ENCODE measurements at places on chromosomes 1 and 21.
A peak's percentile ranks its signal among the peaks of the same experiment; 100 is the strongest.

DNA sequence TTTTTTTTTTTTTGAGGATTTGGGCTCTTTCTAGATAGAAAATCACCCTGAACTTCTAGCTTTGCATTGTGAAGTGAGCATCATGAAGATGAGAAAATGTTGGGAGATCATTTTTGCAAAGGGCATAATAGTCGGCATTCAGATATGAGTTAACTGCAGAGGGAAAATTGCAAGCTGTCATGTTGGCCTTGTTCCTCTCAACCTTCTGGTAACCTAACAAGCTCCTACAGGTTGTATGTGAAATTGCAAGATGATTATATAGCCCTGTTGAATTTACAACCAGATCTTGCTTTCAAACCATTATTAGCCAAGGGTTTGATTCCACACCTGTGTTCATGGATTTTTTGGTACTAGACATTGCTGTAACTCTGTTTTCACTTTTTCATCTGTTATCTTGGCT, 2.2 kb downstream of the ELOA start:
- H3K4me3 ChIP-seq: peak overlapping the region; percentile 60
- peak overlapping the region; percentile 34 for H3K27ac ChIP-seq
- H3K36me3 ChIP-seq: peaks cover 23% of the 10 kb centered on the region
- DNase-seq: no peak

DNA sequence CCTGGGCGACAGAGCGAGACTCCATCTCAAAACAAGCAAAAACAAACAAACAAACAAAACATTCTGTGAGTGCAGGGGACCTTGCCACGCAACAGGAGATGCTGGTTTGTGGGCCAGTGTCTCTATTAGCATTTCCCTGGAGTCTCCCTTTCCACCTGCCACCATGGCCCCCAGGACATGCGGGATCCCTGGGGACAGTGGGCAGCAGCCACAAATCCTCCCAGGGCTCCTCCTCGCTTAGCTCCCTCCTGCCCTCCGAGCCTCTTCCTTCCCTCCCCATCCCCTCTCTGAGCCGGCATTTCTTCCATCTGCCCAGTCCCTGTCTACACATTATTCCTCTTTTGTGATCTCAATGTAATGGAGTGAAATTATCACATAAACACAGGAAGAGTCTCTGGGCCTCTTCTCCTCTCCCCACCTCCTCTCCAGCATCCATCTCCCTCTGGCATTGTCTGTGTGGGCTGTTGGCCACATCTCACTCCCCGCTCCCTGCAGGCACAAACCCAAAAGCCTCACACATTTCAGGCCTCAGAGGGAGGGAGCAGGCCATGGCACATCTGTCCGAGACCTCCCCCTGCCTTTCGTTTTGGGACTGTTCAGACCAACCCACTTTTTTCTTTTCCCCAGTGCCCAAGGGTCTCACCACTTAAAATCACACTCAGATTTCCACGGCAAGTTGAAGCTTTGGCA, 144.3 kb downstream of the MIS18A start:
- no peak for DNase-seq
- H3K27ac ChIP-seq: no peak overlapping the region
- H3K27me3 ChIP-seq: no peaks in the 10 kb centered on the region
- H3K4me1 ChIP-seq: no peaks in the 10 kb centered on the region
- H3K4me3 ChIP-seq: no peak overlapping the region
- H3K36me3 ChIP-seq: no peaks in the 10 kb centered on the region

DNA sequence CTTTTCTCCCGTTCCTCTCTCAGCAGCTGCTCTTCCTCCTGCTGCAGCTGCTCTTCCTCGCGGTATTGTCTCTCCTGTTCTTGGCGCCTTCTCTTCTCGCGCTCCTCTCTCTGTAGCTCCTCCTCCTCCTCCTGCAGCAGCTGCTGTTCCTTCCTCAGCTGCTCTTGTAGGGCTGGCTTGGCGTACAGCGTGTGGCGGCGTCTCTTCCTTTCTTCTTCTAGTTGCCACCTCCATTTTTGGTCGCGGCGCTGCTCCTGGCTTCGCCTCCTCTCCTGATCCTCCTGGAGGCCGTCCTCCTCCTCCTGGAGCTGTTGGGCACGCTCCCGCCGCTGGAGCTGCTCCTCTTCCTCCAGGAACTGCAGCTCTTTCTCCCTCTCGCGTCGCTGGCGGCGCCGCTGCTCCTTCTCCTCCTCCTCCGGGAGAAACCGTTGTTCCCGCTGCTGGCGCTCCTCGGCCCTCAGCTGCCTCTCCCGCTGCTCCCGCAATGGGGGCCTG, 4.8 kb downstream of the TCHH start:
- DNase-seq: peak; percentile 31
- H3K27me3 ChIP-seq: peaks cover 8% of the 10 kb centered on the region
- H3K4me1 ChIP-seq: peaks cover 7% of the 10 kb centered on the region
- H3K36me3 ChIP-seq: no peaks in the 10 kb centered on the region
- H3K4me3 ChIP-seq: no peak overlapping the region

DNA sequence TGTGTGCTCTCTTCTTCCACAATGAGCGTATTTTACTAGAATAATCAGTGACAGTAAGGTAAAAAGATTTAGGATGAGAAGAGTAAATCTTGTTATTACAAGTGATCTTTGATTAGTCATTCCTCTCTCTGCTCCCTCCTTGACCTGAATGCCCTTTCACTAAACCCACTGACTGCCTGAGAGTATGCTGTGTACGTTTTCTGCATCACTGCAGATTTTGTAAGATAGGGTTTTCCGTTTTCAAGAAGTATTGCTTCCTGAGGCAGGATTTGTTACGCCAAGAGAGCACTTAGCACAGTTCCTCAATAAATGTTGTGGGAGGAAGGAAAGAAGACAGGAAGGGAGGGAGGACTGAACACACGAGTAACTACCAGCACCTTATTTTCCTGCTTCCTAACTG, 7.7 kb upstream of the LAMB3 start:
- H3K36me3 ChIP-seq: peaks cover 4% of the 10 kb centered on the region
- peak; percentile 39 for DNase-seq
- H3K4me1 ChIP-seq: peaks cover 38% of the 10 kb centered on the region
- H3K4me3 ChIP-seq: no peak overlapping the region
- H3K27me3 ChIP-seq: peaks cover 3% of the 10 kb centered on the region

- no peak overlapping the region for H3K27ac ChIP-seq
- H3K27me3 ChIP-seq: peaks cover 7% of the 10 kb centered on the region
- no peak overlapping the region for H3K4me3 ChIP-seq
- H3K4me1 ChIP-seq: no peaks in the 10 kb centered on the region
- DNase-seq: no peak
Measured at GRCh38 chr1:175708787-175709186, 34.6 kb downstream of the TNR start.

- no peak overlapping the region for H3K4me3 ChIP-seq
- no peak for DNase-seq
- H3K36me3 ChIP-seq: no peaks in the 10 kb centered on the region
- no peaks in the 10 kb centered on the region for H3K27me3 ChIP-seq
- no peak overlapping the region for H3K27ac ChIP-seq
- no peaks in the 10 kb centered on the region for H3K4me1 ChIP-seq
Measured at GRCh38 chr1:163668472-163668871, 346.7 kb downstream of the NUF2 start.

DNA sequence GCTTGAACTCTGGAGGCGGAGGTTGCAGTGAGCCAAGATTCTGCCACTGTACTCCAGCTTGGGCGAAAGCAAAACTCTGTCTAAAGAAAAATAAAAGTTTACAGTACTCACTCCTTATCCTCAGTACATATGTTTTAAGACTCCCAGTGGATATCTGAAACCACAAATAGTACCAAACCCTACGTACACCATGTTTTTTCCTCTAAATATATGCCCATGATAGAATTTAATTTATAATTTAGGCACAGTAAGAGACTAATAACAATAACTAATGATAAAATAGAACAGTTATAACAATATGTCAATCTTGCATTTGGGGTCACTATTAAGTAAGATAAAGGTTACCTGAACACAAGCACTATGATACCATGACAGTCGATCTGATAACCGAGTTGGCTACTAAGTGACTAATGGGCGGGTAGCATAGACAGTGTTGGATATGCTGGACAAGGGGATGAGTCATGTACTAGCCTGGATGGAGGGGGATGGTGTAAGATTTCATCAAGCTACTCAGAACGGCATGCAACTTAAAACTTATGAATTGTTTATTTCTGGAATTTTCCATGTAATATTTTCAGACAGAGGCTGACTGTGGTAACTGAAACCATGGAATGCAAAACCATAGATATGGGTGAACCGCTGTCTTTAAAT, 43.7 kb downstream of the ST7L start:
- no peak for DNase-seq
- no peak overlapping the region for H3K27ac ChIP-seq
- H3K36me3 ChIP-seq: peaks cover 27% of the 10 kb centered on the region
- H3K4me3 ChIP-seq: no peak overlapping the region
- no peaks in the 10 kb centered on the region for H3K4me1 ChIP-seq

DNA sequence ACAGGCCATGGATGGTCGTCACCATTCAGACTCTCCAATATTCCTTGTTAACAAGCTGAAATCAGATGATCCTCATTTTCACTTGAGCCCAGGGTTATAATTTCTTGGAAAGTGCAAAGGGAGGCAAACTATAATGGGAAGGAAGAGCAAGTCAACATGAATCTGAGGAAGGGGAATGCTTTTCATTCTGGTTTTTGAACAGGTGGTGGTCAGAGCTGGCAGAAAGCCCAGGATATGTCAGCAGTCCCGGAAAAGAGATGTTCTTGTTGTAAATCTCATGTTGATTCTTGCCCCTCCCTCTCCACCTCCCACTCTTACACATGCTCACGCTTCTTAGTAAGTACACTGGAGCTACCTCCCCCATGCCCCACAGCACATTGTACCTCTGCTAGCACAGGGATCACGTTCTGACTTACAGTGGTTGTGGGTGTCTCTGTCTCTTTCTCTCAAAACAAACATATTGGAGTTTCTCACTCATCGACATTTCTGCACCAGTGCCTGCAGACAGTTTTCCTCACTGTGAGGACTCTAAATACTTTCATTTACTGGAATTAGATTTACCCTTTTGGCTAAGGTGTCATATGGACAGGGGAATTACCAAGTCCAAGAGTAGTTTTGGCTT, 77.6 kb downstream of the XCL2 start:
- H3K36me3 ChIP-seq: peaks cover 20% of the 10 kb centered on the region
- H3K4me1 ChIP-seq: peaks cover 62% of the 10 kb centered on the region
- H3K27me3 ChIP-seq: peaks cover 6% of the 10 kb centered on the region
- no peak overlapping the region for H3K4me3 ChIP-seq
- peak overlapping the region; percentile 82 for H3K27ac ChIP-seq
- DNase-seq: peak; percentile 44

DNA sequence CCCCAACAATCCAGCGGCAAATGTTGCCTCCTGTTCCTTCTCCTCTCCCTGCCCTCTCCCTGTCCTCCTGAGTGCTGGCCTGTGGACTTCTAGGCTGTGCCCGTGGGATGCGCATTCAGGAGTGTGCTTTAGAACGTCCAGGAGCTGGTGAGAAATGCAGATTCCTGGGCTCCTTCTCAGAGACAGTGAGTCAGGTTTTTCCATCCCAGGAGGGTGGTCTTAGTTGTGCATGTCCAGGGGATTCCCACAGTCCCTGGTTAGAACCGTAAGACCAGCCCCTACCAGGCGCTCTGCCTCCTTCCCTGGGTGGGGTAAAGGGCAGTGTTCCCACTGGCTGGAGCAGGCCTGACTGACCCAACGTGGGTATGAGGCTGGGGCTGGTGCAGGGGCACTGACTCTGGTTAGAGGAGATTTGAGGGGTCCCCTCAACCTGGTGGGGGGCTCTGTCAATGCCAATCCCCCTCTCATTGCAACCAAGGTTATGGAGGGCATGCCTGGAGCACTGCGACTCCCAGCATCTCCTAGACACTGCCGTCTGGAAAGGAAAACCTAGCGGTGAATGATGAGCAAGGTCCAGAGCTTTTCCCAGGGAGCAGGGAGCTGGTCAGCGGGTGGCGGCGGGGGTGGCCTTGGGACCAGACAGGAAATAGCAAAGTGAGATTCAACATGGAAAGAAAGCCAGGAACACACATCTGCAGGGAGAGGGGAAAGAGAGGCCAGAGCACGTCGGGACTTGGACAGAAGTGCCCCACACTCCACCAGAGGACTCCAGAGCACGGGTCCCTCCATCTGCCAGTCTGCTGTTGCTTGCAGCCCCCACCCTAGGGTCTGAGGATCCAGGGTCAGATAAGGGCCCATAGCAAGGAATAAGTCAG, 38.5 kb downstream of the HSPG2 start:
- H3K4me3 ChIP-seq: no peak overlapping the region
- H3K27ac ChIP-seq: no peak overlapping the region
- H3K4me1 ChIP-seq: no peaks in the 10 kb centered on the region
- no peaks in the 10 kb centered on the region for H3K27me3 ChIP-seq
- no peaks in the 10 kb centered on the region for H3K36me3 ChIP-seq
- DNase-seq: no peak

DNA sequence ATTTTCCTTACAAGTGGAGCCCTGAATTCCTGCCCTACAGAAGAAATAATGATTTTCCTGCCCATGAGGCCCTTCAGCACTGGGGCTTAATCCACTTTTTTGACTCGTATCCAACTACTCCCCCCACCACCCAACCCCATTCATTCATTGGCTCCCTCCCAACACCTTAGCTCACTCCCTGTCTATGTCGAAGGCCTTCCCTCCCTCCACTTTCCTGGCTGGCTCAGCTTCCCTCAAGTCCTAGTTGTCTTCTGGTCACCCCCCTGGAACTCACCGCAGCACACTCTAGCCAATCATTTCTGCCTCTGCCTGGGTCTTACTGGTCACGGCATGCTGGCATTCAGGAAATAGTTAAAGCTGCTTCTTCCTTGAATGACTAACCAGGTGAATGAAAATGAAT, 118.9 kb downstream of the PGBD5 start:
- H3K4me1 ChIP-seq: peaks cover 21% of the 10 kb centered on the region
- no peaks in the 10 kb centered on the region for H3K36me3 ChIP-seq
- no peak overlapping the region for H3K27ac ChIP-seq
- no peak overlapping the region for H3K4me3 ChIP-seq
- peaks cover 2% of the 10 kb centered on the region for H3K27me3 ChIP-seq

GRCh38 chr1:244919320-244920282, 55.3 kb upstream of the HNRNPU start:
- peaks cover 15% of the 10 kb centered on the region for H3K27me3 ChIP-seq
- peak overlapping the region; percentile 66 for H3K4me3 ChIP-seq
- no peak overlapping the region for H3K27ac ChIP-seq
- peaks cover 12% of the 10 kb centered on the region for H3K4me1 ChIP-seq

- no peaks in the 10 kb centered on the region for H3K27me3 ChIP-seq
- no peak for DNase-seq
- H3K4me1 ChIP-seq: peaks cover 7% of the 10 kb centered on the region
- H3K36me3 ChIP-seq: no peaks in the 10 kb centered on the region
- no peak overlapping the region for H3K4me3 ChIP-seq
- H3K27ac ChIP-seq: no peak overlapping the region
Measured at GRCh38 chr1:166484871-166485270, 318.1 kb upstream of the FAM78B start.

GRCh38 chr1:24927473-24927872, 2.6 kb downstream of the RUNX3 start:
- DNase-seq: no peak
- H3K27me3 ChIP-seq: no peaks in the 10 kb centered on the region
- peak overlapping the region; percentile 81 for H3K4me3 ChIP-seq
- peaks cover 72% of the 10 kb centered on the region for H3K36me3 ChIP-seq

GRCh38 chr1:175725684-175726083, 17.7 kb downstream of the TNR start:
- H3K27me3 ChIP-seq: no peaks in the 10 kb centered on the region
- DNase-seq: peak; percentile 24
- no peak overlapping the region for H3K27ac ChIP-seq
- H3K4me3 ChIP-seq: no peak overlapping the region

- no peaks in the 10 kb centered on the region for H3K27me3 ChIP-seq
- H3K4me1 ChIP-seq: peaks cover 7% of the 10 kb centered on the region
- H3K36me3 ChIP-seq: peaks cover 3% of the 10 kb centered on the region
- no peak for DNase-seq
Measured at GRCh38 chr1:243525085-243525487, 269.2 kb downstream of the SDCCAG8 start.

Data from activated CD4-positive, alpha-beta memory T cell treated with anti-CD3 and anti-CD28 coated beads, Interleukin-2, amount 10 ng/mL, durations not matched to agents 7 days and 5 days (primary cell).